Activated CD8-positive, alpha-beta memory T cell treated with anti-CD3 and anti-CD28 coated beads for 4 hours (primary cell): ENCODE measurements at places on chromosomes 11 and 22.

DNA sequence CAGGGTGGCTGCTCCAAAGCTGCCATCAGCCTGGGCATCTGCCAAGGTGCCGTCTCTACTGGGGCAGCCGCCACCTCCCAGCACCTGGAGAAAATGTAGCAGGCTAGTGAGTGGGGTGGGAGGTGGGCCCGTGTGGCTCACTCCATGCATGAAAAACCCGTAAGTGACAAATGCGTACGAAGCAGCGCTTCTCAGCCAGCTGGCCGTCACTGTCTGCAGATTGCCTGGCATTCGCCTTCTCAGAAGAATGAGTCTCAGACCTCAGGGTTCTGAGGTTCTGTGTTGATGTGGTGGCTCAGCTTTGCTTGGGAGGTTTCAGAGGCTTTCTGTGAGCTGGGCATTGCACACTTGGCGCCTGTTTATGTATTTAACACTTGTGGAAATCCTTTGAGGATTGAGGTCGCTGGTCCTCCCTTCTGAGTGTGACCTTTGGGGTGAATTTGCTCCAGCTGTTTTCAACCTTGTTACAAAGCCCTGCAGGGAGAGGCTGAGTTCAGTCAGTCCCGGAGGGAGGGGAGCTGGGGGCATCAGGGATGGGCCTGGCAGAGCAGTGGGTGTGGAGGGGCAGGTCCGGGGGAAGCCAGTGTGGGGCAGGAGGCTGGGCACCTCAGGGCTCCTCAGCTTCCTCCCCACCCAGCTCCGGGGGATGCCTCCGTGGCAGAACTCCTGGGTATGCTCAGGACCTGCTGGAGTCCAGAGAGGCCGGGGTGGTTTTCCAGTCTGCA is 977.0 kb downstream of the TBC1D22A start:
- DNase-seq = no peak

DNA sequence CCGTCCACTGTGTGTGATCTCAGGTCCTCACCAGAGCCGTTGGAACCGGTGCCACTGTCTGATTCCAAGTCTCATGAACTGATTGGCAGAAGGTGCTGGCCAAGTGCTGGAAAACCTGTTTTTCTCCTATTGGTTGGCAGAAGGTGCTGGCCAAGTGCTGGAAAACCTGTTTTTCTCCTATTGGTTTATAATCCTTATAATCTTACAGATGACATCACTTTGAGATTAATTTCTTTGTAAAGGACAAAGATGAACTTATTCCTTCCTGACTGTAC is 1106.3 kb downstream of the BRD1 start:
- no peak for DNase-seq

GRCh38 chr11:129089279-129089678 is 102.8 kb downstream of the ARHGAP32 start:
- no peak for DNase-seq

- DNase-seq = no peak
These were observed 4.7 kb upstream of the GNAZ start for GRCh38 chr22:23065495-23066122.

DNA sequence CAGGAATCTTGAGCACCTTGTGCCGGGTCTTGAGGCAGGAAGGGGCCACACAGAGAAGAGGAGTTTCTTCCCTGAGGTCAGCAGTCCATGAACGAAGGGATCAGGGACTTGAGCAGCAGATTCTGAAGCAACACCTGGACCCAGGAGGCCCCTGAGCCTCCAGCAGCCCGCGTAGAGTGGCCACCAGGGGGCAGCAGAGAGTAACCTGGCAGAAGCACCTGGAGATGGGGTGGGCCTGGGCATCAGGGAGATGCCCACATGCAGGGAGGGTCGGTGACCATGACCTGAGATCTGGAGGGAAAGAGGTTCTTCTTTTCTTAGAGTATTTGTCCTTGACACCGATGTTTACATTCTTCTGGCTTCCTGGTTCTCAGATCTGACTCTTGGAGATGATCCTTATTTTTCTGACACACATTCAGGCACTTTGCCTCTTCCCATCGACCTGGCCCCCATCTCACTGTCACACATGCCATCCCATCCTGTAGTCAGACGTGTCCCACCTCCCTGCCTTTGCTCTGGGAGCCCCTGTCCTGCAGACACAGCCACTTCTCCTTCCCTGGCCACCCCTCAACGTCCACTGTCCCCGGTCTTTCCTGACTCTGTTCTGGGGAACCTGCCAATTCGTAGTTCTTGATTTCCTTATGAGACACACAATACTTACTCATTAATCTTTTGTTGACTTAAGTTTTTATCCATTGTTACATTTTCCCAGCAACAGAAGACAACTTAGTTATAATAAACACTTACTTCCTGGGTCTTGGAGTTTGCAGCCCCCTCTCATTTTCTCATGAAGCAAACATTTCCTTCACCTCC is 66.5 kb downstream of the GGTLC2 start:
- DNase-seq = peak; percentile 50
